ENCODE measurements at places on chromosomes 11 and 22. TPM values are rescaled to one million over a fixed set of nuclear protein-coding genes. Genes with fewer than 3 reads are reported as not detected.

DNA sequence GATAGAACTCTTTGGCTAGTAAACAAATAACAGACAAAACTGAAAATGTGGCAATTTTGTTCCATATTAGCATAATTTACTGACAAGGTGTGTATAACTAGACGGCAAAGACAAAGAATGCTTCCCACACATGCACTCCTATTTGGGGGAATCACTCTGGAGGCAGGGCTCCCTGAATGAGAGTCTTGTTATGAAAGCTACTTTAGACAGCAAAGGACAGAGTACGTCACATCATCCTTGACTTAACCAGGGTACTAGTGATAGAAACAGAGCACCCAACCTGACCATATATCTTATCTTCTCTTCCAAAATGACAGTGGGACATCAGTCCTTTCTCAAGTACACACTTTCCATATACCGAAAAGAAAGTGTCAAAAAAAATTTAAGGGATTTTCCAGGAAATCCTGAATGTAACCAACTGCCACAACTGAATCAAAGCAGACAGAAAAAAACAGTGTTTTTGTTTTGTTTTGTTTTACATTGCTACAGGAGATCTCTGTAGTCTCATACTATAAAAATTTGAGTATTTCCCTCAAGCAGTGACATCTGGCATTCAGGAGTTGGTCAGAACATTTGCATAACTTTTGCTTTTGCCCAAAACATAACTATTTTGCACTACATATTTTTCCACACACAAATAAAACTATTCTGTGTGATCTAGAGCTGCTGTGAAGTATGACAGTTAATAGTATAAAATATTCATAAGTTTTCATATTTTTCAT, 98.9 kb downstream of the ARHGAP20 start:
- no peak for DNase-seq

INCENP gene
- total RNA-seq: 11.6 TPM

TMEM121B gene
- total RNA-seq: 0.73 TPM

- DNase-seq: no peak
Observed at GRCh38 chr11:94275961-94276360, 28.4 kb upstream of the IZUMO1R start.

DNA sequence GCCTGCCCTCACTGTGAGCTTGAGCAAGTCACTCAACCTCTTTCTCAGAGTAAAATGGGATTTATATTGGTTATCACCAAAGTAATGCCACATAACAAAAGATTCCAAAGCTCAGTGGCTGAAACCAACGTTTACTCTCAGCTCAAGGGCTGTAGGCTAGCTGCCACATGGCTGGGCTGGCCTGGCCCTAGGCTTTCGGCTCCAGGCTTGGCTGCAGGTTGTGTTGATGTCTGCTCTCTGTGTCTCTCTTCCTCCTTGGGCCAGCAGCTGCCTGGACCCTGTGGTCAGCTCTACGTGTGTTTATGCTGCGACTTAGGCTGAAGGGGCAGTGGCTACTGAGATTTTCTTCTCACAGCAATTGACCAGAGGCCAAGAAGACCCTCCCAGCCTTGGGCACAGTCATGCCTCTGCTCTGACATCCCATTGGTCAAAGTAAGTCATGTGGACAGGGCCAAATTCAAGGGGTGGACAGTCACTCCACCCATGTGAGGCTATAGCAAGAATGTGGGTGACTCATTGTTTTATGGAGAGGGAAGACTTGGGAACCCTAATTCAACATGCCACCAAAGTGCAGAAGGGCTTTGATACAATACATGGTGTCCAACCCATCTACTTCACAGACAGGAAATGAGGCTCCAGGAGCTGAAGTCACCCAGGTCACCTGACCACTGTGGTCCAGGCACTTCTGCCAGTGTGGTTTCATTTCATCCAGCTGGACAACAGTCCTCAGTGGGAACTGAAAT, 90.6 kb downstream of the TSPAN18 start:
- DNase-seq: no peak

- DNase-seq: peak; percentile 22
Observed at GRCh38 chr22:23565305-23565914, 14.7 kb downstream of the IGLL1 start.

DNA sequence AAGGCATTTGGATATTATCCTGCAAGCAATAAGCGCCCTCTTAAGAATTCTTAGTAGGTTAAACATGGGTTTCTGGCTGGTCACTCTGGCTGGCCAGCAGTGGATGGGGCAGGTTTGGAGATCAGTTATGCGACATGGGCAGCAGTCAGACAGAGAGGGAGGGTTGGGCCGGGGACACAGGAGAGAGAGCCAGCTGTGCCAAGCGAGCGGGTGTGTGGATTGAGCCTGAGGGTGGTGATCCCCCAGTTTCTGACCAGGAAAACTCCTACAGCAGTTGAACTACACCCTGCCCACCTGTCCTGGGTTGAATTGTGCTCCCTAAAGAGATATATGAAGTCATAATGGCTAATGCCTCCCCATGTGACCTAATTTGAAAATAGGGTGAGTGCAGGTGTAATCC, 671.2 kb downstream of the TBC1D22A start:
- DNase-seq: no peak

GRCh38 chr11:89613911-89614310, 96.2 kb upstream of the TRIM77 start:
- DNase-seq: no peak

RFPL1 gene
- total RNA-seq: not detected

SYT12 gene
- total RNA-seq: 0.61 TPM

ASRGL1 gene
- total RNA-seq: 15.0 TPM

CENATAC gene
- 10.1 TPM for total RNA-seq

All from psoas muscle (tissue), 8 donors.